ENCODE measurements at places on chromosomes 2 and 18.
A peak's percentile ranks its signal among the peaks of the same experiment; 100 is the strongest.

DNA sequence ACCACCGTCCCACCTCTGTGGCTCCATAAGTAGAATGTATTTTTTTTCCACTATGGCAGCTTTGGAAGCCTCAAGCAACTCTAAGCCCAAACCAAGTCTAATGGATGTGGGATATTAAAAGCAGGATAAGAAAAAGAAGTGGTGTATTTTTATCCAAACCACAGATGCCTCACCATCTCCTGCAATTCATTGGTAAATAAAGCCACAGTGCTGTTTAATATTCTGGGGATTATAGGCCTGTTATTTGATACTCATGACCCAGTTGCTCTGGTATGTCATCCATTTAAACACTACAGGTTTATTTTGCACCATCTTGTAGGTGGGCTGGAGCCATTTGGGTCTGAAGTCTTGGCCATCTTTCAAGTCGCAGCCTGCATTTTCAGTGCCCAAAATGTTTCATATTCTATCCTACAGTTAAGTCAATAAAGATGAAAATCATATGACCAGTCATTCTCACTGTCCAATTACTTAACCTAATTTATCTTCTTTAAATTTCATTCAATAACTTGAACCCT lies 279.5 kb upstream of the EPHA4 start:
- DNase-seq: peak; percentile 40

GRCh38 chr18:50644807-50645206 lies 84.9 kb downstream of the MAPK4 start:
- DNase-seq: peak; percentile 7

GRCh38 chr18:49931179-49931578 lies 117.8 kb upstream of the ACAA2 start:
- no peak for DNase-seq

DNA sequence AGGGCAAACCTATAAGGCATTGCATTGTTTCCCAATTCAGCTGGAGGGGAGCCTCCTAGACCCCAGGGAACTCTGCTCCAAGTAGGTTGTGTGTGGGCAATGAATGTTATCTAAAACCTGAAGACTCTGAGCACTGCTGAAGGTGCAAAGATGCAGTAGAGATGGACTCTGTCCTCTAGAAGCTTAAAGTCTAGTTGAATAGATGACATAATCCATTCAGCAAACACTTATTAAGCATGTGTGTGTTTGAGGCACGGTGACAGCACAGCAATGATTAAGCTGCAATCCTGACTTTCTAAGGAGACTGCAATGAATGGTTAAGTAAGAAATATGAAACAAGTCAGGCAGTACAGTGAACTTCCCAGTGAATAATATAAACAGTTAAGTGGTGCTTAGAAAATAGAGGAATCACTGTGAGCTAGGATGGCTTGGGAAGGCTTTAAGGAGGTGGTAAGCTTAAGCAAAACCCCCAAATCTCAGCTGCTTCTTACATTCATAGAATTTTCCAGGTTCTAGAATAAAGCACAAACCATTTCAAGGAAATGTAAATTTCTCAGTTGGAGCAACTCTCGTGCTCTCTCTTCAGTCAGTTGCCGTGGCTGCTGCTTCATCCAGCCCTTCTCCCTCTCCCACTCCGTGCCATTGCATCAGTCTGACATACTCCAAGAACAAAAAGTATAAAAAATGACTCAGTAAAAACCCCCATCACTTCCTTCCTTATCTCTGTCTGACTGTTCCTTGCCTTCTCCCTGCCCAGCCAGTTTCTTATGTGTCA lies 19.1 kb downstream of the MXD1 start:
- DNase-seq: peak; percentile 78

DNA sequence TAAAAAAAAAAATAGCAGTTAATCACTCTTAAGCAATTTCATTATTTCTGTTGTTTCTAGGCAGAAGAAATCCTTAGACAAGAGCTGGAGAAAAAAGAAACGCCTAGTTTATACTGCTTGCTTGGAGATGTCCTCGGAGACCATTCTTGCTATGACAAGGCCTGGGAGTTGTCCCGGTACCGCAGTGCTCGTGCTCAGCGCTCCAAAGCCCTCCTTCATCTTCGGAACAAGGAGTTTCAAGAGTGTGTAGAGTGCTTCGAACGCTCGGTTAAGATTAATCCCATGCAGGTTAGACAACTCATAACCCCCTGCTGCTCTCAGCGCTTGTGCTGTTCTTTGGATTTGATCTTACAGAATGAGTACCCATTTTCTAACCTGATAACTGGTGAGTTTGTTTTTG lies 130.4 kb downstream of the TTC27 start:
- DNase-seq: no peak

- DNase-seq: no peak
Observed at GRCh38 chr2:230356084-230356483, 29.1 kb downstream of the SP140L start.

DNA sequence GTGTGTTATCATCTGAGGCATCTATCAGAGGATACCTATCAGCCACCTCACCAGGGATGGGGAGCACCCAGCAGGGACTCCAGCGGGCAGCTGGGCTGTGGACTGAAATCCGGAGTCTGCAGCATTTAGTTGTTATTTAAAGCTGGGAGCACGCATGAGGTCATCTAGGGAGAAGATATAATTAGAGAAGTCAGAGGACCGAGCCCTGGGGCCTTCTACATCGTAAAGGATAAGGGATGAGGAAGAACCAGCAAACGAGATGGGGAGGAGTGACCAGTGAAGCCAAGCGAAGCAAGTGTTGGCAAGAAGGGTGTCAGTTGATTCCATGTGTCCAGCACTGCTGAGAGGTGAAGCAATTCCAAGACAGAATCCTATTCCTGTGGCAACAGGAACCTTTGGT lies 70.3 kb downstream of the STEAP3 start:
- no peak for DNase-seq
